ENCODE measurements at places on chromosomes 2 and 18. TPM values are rescaled to one million over a fixed set of nuclear protein-coding genes. Genes with fewer than 3 reads are reported as not detected.

The CROCC2 gene
- not detected for total RNA-seq

The RMDN2 gene
- total RNA-seq: 10.9 TPM

The MSH2 gene
- 44.3 TPM for total RNA-seq

The KIF5C gene
- 2.3 TPM for total RNA-seq

The CDH19 gene
- 10.8 TPM for total RNA-seq

The LIPG gene
- total RNA-seq: 2.9 TPM

The FAM210A gene
- 59.6 TPM for total RNA-seq

The LTBP1 gene
- 167 TPM for total RNA-seq

The CYP1B1 gene
- total RNA-seq: 8.0 TPM

The TRAPPC12 gene
- 75.5 TPM for total RNA-seq

The ZNF142 gene
- total RNA-seq: 14.3 TPM

The UPP2 gene
- total RNA-seq: not detected

The TYMS gene
- total RNA-seq: 31.6 TPM

The EFEMP1 gene
- total RNA-seq: 75.8 TPM

The POTEC gene
- total RNA-seq: not detected

The IL36G gene
- not detected for total RNA-seq

The WDSUB1 gene
- total RNA-seq: 11.2 TPM

The FRZB gene
- total RNA-seq: 38.0 TPM

The ZC3H15 gene
- total RNA-seq: 67.9 TPM

The MBD5 gene
- total RNA-seq: 50.2 TPM

The RNMT gene
- total RNA-seq: 47.5 TPM

The CYRIA gene
- 10.9 TPM for total RNA-seq

The HOXD3 gene
- total RNA-seq: 1.9 TPM

The DTNA gene
- 105 TPM for total RNA-seq

The PIEZO2 gene
- total RNA-seq: 27.7 TPM

The TBR1 gene
- not detected for total RNA-seq

The LAMA1 gene
- 4.5 TPM for total RNA-seq

The LCT gene
- not detected for total RNA-seq

The CREG2 gene
- 0.92 TPM for total RNA-seq

The TLX2 gene
- total RNA-seq: not detected

The B3GNT7 gene
- 2.8 TPM for total RNA-seq

The SIGLEC15 gene
- not detected for total RNA-seq

The GAD1 gene
- total RNA-seq: 3.9 TPM

The ATP6V1B1 gene
- total RNA-seq: 4.3 TPM

The TRIM43 gene
- not detected for total RNA-seq

The MEP1B gene
- total RNA-seq: 0.10 TPM

The ARHGAP28 gene
- 26.0 TPM for total RNA-seq

The G6PC2 gene
- not detected for total RNA-seq

The KRTCAP3 gene
- 6.2 TPM for total RNA-seq

The MATN3 gene
- total RNA-seq: 0.41 TPM

The GPR45 gene
- not detected for total RNA-seq

The SLC16A14 gene
- total RNA-seq: 9.9 TPM

The ABCB11 gene
- not detected for total RNA-seq

The SCG2 gene
- total RNA-seq: 2.4 TPM

The FAM161A gene
- 7.5 TPM for total RNA-seq

The CFC1 gene
- not detected for total RNA-seq

The FSIP2 gene
- total RNA-seq: 3.1 TPM

The PSMA8 gene
- not detected for total RNA-seq
